ENCODE measurements at places on chromosomes 6 and 20.

DNA sequence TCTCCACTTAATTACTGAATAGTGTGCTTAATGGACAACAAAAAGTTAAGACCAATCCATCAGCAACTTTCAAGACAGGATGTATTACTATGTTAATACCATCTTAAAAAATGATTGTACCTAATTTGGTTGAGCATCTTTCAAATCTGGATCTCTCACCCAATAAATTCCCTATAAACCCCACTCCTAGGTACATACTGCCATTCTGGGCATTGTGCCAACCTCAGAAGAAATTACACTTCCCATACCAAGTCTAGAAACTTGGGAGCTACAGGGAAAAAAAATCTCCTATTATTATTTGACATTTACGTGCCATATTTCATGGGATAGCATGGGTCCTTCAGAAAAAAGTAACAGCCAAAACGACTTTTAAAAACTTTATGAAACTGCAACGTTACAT, 5.1 kb downstream of the SYNCRIP start:
- DNase-seq, result no peak

GRCh38 chr20:44584162-44584561, 1.8 kb downstream of the PKIG start:
- DNase-seq, result no peak

- no peak for DNase-seq
Observed at GRCh38 chr6:166957087-166957804, 896 bp upstream of the RNASET2 start.

DNA sequence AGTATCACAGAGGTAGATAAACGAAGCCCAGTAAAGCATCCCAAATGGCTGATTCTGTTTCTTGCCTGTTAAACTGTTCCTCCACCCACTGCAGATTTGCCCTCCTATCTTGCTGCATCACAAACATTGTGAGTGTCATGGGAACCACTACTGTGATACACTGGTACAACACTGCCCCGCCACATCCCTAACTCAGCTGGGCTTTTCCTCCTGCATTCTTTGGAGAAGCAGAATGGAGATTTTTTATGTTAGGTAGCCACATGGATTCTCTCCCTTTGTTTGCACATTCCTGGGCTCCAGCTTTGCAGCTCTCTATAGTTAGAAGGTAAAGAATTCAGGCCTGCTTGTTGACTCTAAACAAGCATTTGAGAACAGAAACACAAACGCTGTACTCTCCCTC, 234.1 kb downstream of the TMEM242 start:
- no peak for DNase-seq

DNA sequence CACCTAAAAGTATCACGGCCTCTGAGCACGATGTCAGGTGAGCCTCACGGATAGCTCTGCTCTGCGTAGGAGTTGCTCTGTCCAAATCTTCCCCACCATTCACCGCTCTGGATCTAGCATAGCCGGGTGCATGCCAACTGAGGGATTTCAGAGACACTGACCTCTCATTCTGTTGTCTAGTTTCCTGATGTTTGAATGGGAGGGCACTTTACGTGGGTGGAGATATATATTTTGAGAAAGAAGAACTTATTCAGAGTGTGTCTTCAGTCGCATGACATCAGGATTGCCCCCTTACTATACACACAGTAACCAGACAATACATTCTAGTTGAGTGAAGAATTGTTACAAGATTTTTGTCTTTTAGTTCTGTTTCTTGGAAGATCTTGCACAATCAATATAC, 96.5 kb upstream of the CITED2 start:
- DNase-seq, result no peak

DNA sequence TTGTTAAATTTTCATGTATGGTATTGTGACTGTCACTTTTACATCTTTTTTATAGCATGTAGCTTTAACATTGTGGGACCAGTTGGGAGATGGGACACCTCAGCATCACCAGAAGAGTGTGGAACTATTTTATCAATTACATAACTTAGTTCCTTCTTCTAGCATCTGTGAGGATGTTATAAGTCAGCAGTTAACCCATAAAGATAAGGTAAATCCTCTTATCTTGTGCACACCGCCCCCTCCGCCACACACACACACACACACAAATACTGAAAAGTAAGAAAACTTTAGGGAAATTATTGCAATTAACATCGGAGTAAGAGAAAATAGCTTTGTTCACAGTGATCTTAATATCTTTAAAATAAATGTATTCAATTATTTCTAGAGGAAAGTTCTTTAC, 60.9 kb downstream of the PGM3 start:
- DNase-seq, result no peak

DNA sequence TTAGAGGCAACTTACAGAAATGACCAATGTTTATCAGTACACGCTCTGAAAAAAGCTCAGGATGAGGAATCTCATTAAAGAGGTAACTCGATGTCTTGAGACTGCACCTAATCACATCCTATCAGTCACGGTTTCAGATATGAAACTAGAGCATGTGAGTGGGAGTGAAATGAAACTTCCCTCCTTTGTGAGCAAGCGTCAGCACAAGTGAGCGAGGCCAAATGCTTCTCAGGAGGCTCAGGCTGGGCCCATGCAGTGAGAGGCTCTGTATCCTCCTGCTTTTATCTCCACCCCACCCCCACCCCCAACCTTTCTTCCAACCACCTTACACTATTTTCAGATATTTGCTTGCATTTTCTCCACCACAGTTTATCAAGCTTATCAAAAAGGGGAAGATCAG, 140.8 kb upstream of the RIMS1 start:
- no peak for DNase-seq

GRCh38 chr20:9241232-9241692, 172.4 kb downstream of the PLCB4 start:
- DNase-seq, result no peak

- no peak for DNase-seq
Observed at GRCh38 chr6:43035495-43036194, 14.2 kb downstream of the RRP36 start.

- no peak for DNase-seq
Observed at GRCh38 chr20:34037121-34037520, 43.4 kb downstream of the RALY start.

GRCh38 chr20:23508449-23509229, 17.7 kb downstream of the CST8 start:
- DNase-seq, result no peak

DNA sequence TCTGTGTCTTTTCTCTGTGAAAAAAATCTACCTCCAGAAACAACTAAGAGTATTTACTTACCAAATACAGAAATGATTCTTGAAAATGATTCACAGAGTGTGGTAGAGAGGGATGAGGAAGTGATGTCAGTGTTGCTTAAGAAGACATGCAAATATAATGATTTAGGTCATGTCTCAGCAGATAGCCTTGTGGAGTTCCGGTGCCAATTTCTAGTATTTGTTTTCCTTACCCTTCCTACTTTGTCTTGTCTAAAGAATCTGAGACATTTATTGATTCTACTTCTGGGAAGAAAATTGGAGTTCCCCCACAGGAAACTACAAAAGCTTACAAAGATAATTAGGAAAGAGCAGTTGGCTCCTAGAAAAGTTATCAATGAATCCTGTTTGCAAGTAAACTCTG, 68.8 kb downstream of the GJA1 start:
- no peak for DNase-seq

DNA sequence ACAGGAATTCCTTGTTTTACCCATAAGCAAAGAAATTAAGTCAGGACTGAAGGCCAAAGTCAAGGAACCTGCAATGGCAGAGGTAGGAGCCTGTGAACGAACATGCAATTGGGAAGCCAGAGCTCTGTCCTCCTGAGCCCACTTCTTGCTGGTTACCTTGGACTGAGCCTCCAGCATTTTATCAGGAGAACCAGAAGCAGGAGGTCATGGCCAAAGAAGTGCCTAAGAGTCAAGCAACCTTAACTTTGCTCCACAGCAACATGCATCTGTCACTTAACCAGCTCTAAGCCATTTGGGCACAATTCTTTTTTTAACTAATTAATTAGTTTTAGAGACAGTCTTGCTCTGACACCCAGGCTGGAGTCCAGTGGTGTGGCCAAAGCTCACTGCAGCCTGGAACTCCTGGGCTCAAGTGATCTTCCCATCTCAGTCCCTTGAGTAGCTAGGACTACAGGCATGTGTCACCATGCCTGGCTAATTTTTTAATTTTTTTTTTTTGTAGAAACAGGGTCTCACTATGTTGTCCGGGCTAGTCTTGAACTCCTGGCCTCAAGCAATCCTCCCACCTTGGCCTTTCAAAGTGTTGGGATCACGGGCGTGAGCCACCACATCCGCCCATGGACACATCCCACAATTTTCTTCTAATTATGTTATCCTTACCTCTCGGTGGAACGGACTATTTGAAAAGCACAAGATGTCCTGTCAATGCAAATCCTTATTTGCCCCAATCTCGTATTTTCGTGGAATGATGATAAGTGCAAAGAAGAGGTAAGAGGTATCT, 334.2 kb downstream of the CD83 start:
- no peak for DNase-seq

- DNase-seq, result no peak
Observed at GRCh38 chr20:24738981-24739633, 210.0 kb upstream of the CST7 start.

DNA sequence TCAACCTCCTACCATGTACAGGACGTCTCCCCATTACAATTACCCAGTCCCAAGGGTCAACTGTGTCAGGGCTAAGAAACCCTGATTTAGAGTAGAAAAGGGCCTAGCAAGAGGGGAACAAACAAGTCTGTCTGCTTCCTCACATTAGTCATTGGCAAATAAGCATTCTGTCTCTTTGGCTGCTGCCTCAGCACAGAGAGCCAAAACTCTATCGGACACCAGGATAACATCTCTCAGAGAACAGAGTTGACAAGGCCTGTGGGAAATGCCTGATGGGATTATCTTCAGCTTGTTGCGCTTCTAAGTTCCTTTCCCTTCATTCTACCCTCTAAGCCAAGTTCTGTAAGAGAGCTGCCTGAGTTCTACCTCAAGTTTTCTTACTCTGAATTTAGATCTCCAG, 19.0 kb upstream of the VSX1 start:
- DNase-seq, result no peak

- no peak for DNase-seq
Observed at GRCh38 chr6:37731371-37731770, 33.7 kb upstream of the MDGA1 start.

GRCh38 chr6:108083349-108083748, 8.8 kb upstream of the OSTM1 start:
- DNase-seq, result no peak

GRCh38 chr20:4608861-4609260, 112.8 kb upstream of the PRND start:
- no peak for DNase-seq

GRCh38 chr20:64062596-64063388, at the start of gene TCEA2:
Gene TCEA2, plus strand, starts transcription at chr20:64063198. Its CDS starts 115 bp downstream, at chr20:64063313.
- no peak for DNase-seq

- no peak for DNase-seq
Observed at GRCh38 chr20:16588241-16588640, 15.0 kb upstream of the KIF16B start.

- DNase-seq, result no peak
Observed at GRCh38 chr20:48041078-48041780, 255.9 kb upstream of the SULF2 start.

DNA sequence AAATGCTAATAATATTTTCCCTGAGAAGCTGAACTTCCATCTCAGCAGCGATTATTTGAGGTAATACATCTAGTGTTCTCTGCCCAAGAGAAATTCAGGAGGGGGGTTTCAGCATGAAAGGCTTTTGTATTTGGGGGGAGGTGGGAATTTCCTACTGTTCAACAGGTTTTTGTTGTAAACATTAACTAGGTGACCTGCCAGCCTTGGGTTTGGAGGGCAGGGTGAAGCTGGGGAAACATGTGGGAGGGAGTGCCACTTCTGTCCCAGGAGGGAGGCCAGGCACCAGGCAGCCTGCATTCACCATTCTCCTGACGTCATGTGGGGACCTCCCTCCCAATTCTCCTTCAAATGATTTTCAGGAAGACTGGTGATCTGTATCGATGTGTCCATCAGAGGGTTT, 37.7 kb upstream of the PKHD1 start:
- no peak for DNase-seq

DNA sequence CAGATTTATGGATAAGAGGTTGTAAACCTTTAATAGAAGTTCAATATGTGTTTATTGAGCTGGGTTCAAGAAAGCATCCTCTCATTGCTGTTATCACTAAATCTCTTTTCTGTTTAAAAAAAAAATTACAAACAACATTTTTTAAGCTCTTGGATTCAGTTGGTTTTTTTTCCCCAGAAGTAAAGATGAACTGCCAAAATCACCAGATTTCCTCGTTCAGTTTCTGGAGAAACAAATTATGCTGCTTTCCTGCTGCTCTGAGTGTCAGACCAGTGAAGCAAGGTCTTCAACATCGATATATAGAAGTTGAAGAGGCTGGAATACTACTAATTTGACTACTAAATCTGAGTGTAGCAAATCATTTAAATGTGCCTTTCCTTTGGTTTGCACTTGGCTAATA, 352.1 kb upstream of the IRAK1BP1 start:
- DNase-seq, result no peak

- DNase-seq, result no peak
Observed at GRCh38 chr6:42400061-42400760, 51.5 kb downstream of the TRERF1 start.

GRCh38 chr6:18997375-18997826, 610.3 kb downstream of the RNF144B start:
- no peak for DNase-seq

DNA sequence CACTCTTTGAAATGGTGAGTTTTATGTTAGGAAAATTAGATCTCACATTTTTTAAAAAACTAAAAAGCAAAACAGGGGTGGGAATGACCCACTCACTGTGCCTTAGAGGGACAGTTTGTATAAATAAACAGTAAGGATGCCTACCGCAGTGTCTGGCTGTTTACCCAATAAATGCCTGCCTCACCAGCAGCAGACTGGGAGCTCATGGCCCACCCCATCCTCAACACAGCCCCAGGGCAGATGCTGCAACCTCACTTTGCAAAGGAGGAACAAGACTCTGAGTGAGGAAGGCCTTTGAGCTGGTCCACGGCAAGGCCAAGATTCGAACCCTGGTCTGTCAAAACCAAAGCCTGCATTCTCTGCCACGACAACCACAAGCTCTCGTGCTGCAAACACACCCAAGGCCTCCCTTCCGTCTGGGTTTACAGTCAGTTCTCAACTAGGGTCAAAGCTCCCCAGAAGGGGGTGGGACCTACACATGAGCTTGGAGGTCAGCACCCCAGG, 77.8 kb downstream of the BMP7 start:
- no peak for DNase-seq

GRCh38 chr6:28988536-28989311, 16.4 kb downstream of the ZNF311 start:
- no peak for DNase-seq

DNA sequence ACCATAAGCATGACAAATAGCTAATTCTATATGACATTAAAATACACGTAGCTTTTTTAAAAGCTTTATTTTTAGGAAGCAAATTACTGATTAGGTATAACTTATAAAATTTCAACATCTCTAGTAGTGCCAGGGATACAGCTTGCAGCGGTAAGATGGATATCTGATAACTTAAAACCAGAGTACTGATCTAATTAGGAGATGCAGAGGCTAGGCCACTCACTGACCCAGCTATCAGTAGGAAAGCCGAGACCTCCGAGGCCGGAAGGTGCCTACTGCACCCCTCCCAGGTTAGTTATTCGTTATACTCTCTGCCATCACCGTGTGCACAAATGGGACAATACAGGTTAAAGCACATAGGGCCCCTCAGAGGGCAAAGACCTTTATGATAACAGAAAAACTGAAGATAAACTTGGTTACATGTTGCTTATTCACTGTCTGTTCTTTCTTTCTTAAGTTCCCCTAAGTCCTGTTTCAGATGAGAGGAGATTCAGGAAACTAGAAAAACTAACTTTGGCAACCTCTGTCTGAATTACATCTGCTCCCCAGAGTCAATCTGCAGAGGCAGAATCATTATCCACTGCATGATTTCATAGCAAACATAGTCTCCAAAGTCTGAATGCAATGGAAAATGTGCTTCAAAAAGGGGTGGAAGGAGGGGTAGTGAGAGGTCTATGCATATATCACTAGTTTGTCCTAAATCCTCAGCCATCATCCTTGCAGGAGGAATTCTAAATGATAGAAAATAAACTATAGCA, 60.8 kb downstream of the RIPOR2 start:
- no peak for DNase-seq

All from chondrocyte (in vitro differentiated cells).